ENCODE measurements at places on chromosomes 5 and 9. TPM values are rescaled to one million over a fixed set of nuclear protein-coding genes. Genes with fewer than 3 reads are reported as not detected.

Gene BHMT
- total RNA-seq = not detected

Gene FBN2
- 272 TPM for total RNA-seq

Gene C5orf52
- total RNA-seq = not detected

Gene EPB41L4B
- total RNA-seq = 0.30 TPM

Gene HMMR
- 46.7 TPM for total RNA-seq

Gene RANBP3L
- not detected for total RNA-seq

Gene OTP
- not detected for total RNA-seq

Gene C5orf34
- total RNA-seq = 6.7 TPM

Gene IFNB1
- total RNA-seq = 0.46 TPM

Gene ZNF367
- 6.7 TPM for total RNA-seq

Gene CDKN2A
- 4.9 TPM for total RNA-seq

Gene LURAP1L
- 3.9 TPM for total RNA-seq

Gene SPATA31A3
- not detected for total RNA-seq

Gene RAPGEF6
- total RNA-seq = 16.4 TPM

Gene NDFIP1
- 30.5 TPM for total RNA-seq

Gene CRHBP
- total RNA-seq = 0.15 TPM

Gene FGF10
- total RNA-seq = not detected

Gene IL33
- total RNA-seq = 78.3 TPM

Gene UNC5A
- total RNA-seq = 0.30 TPM

Gene IFNA13
- total RNA-seq = not detected

Gene LRRC26
- not detected for total RNA-seq

Gene PKD2L2
- not detected for total RNA-seq

Gene SOHLH1
- not detected for total RNA-seq

Gene ALAD
- total RNA-seq = 15.2 TPM

Gene HACD4
- total RNA-seq = 2.6 TPM

Gene IL4
- not detected for total RNA-seq

Gene UTP15
- total RNA-seq = 30.9 TPM

Gene SLC4A9
- total RNA-seq = not detected

Gene SPINK5
- total RNA-seq = not detected

Gene ACOT12
- total RNA-seq = not detected

Gene EQTN
- total RNA-seq = not detected

Gene PCDHGA3
- total RNA-seq = 0.15 TPM

Gene RNF208
- total RNA-seq = not detected

Gene BOD1
- total RNA-seq = 82.2 TPM

Gene PIP5K1B
- total RNA-seq = not detected

Gene CDH9
- not detected for total RNA-seq

Gene ADGRV1
- 0.15 TPM for total RNA-seq

Gene ECSCR
- 312 TPM for total RNA-seq

Gene TNFSF8
- not detected for total RNA-seq

Gene STXBP1
- total RNA-seq = 76.7 TPM

Gene CNTFR
- total RNA-seq = not detected

Gene ELAVL2
- not detected for total RNA-seq
